ENCODE measurements at places on chromosomes 2 and 18.

GRCh38 chr2:207083361-207084110 is 82.2 kb downstream of the KLF7 start:
- no peak for DNase-seq

GRCh38 chr18:59306640-59307039 is 11.8 kb downstream of the CPLX4 start:
- DNase-seq: no peak

DNA sequence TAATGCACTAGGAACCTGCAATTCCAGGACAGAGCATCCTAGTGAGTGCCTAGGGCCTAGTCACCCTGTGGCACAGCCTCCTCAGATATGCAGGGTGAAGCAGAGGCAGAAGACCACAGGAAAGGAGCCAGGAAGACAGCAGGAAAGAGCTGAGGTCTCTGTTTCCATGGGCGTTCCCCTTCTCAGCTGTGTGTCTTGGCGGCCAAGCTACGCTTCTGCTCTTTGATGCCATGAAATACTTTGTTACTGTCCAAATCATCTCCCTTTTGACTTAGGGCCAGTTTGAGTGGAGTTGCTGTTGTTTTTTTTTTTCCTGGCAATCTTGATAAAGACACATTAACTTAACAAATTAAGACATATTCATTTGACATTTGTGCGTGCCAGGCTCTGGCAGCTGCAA is 67.3 kb downstream of the APOB start:
- no peak for DNase-seq

GRCh38 chr18:73670039-73670438 is 477.6 kb downstream of the FBXO15 start:
- DNase-seq: no peak

- DNase-seq: no peak
These were observed 191.2 kb upstream of the TPO start for GRCh38 chr2:1222056-1222455.
